ENCODE measurements at places on chromosomes 4 and X.

DNA sequence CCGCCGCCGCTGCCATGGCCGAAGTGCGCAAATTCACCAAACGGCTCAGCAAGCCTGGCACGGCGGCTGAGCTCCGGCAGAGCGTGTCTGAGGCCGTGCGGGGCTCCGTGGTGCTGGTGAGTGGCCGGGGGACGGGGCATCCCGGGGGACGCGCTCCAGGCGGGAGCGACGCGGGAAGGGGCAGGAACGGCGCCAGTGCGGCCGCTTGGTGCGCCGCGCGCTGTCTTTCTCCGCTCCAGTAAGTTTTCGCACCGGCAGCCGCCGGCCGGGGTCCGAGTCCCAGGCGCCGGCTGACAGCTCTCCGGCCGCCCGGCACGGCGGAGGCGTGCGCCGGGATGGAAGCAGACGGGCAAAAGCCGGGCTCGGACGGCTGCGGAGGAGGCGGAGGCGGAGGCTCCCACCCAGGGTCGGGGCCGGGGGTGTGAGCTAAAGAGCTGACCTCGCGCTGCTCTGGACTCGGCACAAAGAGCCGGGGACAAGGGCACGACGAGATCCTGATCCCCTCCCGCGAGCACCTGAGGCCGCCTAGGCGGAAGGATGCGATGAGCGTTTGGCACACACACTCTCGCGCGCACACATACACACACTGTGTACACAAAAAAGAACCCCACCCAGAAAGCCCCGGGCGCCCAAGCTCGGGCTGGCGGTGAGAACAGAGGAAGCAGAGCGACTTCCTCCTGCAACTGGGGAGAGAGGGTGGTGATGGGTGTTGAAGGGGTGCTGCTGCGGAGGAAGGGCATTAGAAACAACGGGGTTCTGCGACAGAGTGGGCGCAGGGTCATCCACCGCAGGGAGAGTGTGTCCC, 545 bp downstream of the DOCK11 start:
- peak; percentile 9 for DNase-seq

- no peak for DNase-seq
Measured at GRCh38 chr4:115222061-115222460, 108.6 kb upstream of the NDST4 start.

- no peak for DNase-seq
Measured at GRCh38 chr4:181030961-181031360, 1212.2 kb upstream of the TENM3 start.

DNA sequence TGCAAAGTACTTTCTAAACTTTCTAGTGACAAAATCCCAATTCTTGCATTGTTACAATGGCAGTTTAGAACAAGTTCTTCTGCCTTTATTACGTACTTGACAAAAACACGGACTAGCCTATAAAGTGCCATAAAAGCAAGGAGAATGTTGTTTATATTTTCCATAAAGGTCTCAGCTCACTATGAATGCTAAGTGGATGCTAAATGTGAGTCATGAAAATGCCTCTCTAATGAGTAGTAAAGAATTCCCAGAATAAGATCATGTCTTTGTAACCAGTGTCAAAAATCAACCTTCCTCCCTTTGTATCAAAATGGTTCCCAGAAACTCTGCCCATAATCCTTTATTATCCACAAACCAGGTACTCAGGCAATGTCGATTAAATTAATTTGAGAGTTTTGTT, 539.8 kb upstream of the SLIT2 start:
- no peak for DNase-seq

GRCh38 chrX:47662144-47662657, 3.2 kb upstream of the UXT start:
- no peak for DNase-seq
